MV-4-11 (cell line): ENCODE measurements at places on chromosomes 7 and 10.

DNA sequence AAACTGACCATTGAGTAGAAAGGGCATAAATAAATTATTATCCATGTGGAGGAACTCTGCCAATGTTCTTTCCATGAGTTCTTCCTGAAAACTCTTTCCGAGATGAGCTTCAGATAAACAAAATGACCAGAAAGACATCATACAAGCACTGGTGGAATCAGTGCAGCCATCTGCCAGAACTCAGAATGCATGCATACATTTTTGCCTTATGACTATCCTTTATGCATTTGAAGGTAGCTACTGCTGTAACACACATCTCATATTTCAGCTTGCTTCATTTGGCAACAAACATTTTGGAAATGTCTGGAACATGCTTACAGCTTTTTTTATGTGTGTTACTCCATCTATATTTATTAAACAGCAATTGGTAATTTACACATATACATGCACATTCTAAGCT is 448.9 kb downstream of the PLXDC2 start:
- DNase-seq: no peak

DNA sequence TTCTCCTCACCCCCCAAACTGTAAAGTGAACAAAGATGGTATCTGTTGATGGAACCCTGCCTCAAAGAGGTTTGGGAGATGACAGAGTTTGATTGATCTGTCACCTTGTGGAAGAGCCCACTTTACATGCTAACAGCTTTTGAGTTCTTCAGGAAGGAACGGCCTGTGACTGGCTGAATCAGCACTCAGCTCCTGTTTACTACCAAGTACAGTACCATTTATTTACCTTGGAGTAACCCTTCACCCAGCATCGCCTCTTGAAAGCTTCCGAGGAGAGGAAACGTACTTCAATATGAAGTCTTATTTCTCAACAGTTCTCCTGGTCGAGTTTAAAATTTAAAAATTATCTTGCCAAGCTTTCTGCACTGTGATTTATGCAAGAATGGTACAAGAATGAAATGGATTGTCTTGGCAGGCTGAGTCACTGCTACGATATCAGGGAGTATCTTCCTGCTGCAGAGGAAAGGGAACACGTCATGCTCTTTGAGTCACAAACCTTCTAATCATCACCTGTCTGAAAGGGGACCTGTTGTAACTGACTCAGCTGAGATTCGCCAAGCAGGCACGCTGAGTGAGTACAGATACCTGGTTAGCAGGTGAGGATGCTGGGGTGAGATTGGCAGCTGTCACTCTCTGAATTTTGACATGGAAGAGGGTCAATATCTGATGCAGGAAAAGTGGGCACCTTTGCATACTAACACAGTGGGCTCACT is 30.1 kb downstream of the KLF6 start:
- DNase-seq: no peak

- no peak for DNase-seq
Observed at GRCh38 chr10:72831696-72832409, 61.7 kb upstream of the OIT3 start.

DNA sequence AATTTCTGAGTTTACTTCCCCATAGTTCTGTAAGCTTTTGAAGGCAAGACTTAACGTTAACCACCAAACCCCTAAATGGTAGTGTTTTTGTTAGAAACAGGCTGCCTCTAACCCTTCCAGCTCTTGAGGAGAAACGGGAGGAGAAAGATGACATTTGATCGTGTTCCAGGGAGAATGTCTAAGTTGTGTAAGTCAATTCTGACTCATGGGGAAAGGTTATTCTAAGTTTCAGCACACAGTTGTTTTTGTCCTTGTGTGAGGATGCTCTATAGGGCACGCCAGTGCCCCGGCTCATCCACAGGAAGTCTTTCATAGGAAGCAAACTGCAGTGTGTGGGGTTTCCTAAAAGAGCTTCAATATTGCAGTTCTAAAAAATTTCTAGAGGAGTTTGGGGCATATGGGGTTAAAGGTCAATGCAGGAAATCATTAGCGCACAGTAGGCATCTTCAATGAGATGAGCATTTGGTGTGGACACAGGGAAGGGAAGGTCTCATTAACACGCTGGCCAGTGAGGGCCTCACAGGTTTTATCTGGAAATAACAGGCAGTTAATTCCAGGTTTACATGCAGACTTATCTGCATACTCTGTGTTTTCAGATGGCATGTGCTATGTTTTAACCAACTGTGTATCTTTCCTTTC is 638.2 kb upstream of the IGFBP3 start:
- no peak for DNase-seq

DNA sequence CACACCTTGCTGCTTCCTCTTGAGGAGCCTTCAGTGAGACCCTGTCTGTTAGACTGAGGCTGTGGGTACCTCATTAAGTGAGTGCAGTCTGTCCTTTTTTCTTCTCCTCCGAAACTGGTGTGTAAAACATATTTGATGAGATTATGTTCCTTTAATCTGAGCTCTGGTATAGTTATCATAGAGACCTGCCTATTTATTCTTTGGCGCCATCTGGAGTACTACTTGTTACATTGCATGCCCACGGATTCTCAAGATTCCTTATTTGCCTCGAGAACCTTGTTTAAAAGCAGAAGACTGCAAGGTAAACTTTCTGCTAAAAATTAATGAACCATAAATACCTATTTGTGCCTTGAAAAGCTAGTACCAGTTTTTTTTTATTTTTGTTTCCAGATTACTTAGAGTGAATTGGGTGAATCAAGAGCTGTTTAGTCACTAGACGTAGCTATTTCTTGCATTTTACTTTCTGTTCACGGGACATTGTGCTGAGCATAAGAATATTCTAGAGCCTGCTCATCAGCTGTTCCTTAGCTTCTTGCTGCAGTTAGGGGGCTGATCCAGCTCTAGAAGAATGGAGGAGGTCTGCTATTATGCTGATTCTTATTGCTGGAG is 16.9 kb upstream of the STMP1 start:
- DNase-seq: peak; percentile 25

GRCh38 chr10:126430512-126430911 is 42.2 kb upstream of the ADAM12 start:
- DNase-seq: no peak

- DNase-seq: no peak
Observed at GRCh38 chr10:53331460-53331859, 558.9 kb upstream of the MBL2 start.

DNA sequence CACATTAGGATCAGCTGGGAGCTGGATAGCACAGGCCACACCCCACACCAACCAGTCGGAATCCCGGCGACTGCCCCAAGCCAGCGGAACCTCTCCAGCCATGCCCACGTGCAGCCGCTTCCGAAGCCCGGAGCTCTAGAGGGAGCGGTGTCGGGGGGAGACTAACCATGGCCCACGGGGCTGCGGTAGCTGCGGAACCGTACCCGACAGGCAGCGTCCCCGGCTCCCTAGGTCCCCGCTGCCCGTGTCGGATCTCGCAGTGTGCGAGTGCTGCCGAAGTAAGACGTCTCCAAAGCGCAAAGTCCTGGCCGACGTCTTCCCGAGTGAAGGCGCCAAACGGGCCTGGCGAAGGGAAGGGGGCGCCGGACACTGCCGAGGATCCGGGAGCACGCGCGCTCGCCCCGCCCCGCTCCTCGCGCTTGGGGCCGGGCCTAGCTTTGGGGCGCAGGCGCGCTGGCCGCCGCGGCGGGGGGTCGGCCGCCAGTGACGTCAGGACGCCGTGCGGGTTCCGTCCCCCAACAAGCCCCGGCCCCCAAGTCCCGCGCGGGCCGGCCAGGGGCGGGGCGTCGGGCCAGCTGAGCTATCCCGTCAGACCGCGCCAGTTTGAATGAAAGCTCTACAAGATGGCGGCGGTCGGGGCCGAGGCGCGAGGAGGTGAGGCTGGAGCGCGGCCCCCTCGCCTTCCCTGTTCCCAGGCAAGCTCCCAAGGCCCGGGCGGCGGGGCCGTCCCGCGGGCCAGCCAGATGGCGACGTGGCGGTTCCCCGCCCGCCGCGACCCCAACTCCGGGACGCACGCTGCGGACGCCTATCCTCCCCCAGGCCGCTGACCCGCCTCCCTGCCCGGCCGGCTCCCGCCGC is at the start of gene SUV39H2:
Gene SUV39H2 (plus strand): TSS at position 601 of the 858 bp plus-strand sequence. CDS start 23 bp downstream, at position 624.
- peak; percentile 91 for DNase-seq

DNA sequence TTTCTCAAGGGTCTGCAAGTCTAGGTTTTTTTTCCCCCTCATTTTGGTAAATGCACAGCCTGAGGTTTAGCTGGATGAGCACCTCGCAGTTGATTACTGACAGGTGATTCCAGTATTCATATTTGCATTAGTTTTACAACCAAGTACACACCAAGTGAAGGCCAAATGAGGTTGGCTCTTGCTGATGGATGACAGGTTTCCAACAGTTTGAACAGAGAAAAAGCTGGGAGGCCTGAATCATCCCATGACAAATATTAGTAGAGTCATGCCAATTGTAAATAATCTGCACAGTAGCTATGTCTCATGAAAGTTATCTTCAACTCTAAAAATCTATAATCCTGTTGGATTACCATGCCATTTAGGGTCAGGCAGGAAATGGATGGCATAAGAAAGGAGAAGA is 399.8 kb downstream of the HTR7 start:
- DNase-seq: no peak

DNA sequence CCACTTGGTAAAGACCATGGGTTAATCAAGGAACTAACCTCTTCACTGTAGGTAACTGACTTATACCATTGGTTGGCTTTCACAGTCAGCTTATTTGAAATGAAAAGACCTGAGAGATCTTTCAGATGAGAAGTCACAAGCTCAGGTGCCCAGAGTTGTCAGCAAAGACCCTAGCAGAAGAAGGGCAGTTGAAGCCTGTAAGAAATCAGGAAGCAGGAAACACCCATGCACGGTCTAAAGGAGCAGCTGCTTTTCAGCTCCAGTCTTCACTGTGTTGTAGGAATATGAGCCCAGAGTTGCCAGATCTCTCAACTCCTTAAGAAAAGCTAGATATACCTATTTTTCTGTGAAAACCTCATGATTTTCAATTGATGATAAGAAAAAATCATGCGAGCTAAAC is 130.0 kb downstream of the ARID5B start:
- no peak for DNase-seq

- no peak for DNase-seq
Observed at GRCh38 chr7:2283074-2283473, 31.2 kb downstream of the SNX8 start.

GRCh38 chr10:97975598-97975997 is 54.8 kb downstream of the CRTAC1 start:
- DNase-seq: no peak

DNA sequence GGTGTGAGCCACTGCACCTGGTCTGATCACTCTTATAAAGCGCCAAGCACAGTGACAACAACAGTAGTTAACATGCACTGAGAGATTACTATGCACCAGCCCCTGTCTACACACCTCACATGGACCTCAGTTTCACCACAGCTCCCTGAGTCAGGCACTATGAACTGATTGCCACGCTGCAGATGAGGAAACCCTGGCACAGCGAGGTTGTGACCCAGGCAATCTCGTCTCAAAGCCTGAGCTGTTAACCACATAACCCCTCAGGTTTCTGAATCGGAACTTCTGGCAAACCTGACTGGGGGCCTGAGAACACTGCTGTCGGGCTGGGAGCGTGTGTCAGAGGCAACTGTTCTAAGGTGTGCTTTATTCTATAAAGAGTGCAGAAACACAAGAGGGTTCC is 150.8 kb downstream of the RNF216 start:
- DNase-seq: no peak

DNA sequence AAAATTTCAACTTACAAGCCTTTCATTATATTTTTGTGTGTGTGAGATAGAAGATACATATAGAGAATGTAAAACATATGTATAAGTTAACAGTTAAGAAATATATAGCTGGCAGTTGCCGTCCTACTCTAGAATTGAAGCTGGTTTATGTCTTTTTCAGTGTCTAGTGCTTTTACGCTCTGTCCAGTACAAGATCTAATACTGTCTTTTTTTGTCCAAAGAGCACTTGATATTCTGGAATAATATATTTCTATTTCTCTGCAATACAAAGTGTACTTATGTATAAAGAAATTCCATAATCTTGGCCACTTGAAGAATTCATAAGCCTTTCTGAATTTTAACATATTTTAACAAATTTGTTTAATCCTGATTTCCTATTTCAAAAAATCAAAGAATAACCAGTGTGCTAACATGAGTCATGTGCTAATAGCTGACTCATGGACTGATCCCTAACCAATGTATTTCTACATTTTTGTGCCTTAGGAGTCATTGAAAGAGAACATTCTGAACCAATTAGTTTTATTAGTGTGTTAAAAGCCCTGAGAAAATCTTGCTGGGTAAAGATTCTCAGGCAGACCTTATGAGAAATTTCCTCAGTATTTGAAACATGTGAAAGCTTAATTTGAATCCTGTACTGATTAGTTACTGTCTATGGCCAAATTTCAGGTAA is 73.2 kb upstream of the CCAR1 start:
- no peak for DNase-seq

DNA sequence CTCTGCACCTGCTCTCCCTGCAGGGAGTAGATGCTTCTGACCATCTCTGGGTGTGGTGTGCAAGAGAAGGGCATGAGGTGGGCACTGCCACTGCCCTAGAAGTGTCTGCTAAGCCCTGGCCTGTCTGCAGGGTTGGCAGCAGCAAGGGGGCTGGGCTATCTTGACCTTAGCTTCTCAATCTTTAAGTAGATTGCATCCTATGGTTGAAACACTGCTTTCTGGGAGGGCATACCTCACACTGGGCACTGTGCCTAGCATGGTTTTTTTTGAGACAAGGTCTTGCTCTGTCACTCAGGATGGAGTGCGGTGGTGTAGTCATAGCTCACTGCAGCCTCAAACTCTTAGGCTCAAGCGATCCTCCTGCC is 54.9 kb downstream of the CLIP2 start:
- DNase-seq: no peak

- no peak for DNase-seq
Observed at GRCh38 chr10:126315494-126316177, 72.6 kb downstream of the ADAM12 start.

DNA sequence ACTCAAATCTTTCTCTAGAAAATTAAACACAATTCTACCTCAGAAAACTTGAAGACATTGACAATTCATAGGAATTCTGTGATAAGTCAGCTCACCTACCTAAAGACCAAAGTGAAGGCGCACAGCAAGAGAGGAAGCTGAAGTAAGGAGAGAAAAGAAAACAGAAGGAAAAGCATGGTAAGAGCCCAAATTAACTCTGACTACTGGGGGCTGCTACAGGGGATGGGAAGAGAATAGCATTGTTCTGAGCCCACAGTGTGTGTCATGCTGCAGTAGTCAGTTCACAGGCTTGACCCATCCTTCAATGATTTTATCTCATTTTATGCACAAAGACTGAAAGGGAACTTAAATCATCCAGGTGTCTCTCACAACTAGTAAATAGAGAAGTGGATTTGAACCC is 111.3 kb downstream of the PTEN start:
- DNase-seq: no peak

DNA sequence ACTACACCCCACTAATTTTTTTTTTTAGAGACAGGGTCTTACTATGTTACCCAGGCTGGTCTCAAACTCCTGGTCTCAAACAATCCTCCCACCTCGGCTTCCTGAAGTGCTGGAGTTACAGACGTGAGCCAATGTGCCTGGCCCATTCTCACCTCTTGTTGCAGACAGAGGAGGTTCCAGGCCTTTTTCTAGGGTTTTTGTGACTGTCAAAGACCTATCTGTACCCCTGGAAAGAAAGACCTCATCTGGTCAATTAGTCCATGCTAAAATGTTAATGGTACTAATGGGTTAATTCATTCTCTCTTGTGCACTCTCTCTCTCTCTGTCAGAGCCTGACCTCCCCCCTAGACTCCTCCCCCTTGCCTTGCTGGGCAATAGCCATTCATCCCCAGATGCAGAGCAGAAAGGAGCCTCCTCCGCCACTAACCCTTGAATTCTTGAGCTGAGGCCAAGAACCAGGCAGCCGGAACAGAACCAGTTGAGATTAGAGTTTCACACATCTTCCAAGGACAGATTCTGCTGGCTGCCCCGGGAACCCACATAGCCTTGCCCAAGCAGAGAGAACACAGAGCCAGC is 209.7 kb downstream of the SKIDA1 start:
- DNase-seq: no peak

GRCh38 chr10:119466655-119467054 is 75.9 kb downstream of the RGS10 start:
- no peak for DNase-seq
